Progenitor cell of endocrine pancreas (in vitro differentiated cells): ENCODE measurements at places on chromosomes 5 and 9. TPM values are rescaled to one million over a fixed set of nuclear protein-coding genes. Genes with fewer than 3 reads are reported as not detected.
A peak's percentile ranks its signal among the peaks of the same experiment; 100 is the strongest.

The SPINK1 gene
- total RNA-seq = 3,409 and 3,546 TPM in 2 replicates

The CTSV gene
- 10.1 and 10.5 TPM in 2 replicates for total RNA-seq

GRCh38 chr5:140502834-140503233, 44.6 kb upstream of the EIF4EBP3 start:
- no peak overlapping the region for H3K4me3 ChIP-seq
- DNase-seq = no peak
- H3K4me1 ChIP-seq = peaks cover 1% of the 10 kb centered on the region
- H3K27ac ChIP-seq = no peak overlapping the region
- H3K36me3 ChIP-seq = peaks cover 13% of the 10 kb centered on the region
- H3K27me3 ChIP-seq = no peaks in the 10 kb centered on the region

DNA sequence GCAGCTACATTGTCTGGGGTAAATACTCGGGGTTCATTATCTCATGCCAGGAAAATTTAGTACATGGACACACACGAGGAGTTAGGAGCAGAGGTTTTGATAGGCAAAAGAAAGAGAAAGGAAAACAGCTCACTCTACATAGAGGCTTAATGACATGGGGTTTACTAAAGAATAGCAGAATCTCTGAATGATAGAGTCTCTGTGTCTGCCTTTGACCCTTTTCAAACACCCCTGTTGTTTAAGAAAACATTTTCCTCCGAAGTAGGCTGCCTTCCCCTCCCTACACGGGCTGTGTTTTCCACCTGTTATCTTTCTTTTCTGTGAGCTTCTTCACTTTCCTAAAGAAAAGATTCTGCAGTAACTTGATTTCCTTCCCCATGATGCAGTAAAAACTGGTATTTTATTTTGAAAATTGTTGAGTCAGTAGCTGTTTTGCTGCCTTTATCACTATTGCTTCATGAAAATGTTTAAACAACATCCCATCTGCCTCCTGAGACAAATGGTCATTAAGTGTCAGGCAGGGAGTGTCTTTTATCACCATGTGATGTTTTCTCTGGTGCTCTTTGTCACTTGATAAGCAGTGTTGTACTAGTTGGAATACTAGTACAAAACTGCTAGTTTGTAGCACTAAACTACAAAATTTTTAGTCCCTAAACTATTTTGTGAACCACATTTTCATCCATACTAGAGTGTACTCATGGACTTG, 76.6 kb downstream of the PPIC start:
- peak overlapping the region; percentile 4 for H3K27ac ChIP-seq
- no peak overlapping the region for H3K4me3 ChIP-seq
- H3K4me1 ChIP-seq = peaks cover 10% of the 10 kb centered on the region
- peaks cover 12% of the 10 kb centered on the region for H3K36me3 ChIP-seq
- H3K27me3 ChIP-seq = no peaks in the 10 kb centered on the region

The LCN15 gene
- total RNA-seq = not detected in 2 replicates

The NR5A1 gene
- total RNA-seq = 0.36 and 0.49 TPM in 2 replicates

GRCh38 chr9:27549196-27549755, 19.7 kb upstream of the MOB3B start:
- H3K4me1 ChIP-seq = no peaks in the 10 kb centered on the region
- H3K27ac ChIP-seq = no peak overlapping the region
- DNase-seq = no peak
- H3K27me3 ChIP-seq = no peaks in the 10 kb centered on the region
- H3K4me3 ChIP-seq = no peak overlapping the region
- peaks cover 22% of the 10 kb centered on the region for H3K36me3 ChIP-seq

- peaks cover 22% of the 10 kb centered on the region for H3K36me3 ChIP-seq
- H3K4me3 ChIP-seq = no peak overlapping the region
- H3K27me3 ChIP-seq = no peaks in the 10 kb centered on the region
- H3K27ac ChIP-seq = no peak overlapping the region
- DNase-seq = no peak
- peaks cover 22% of the 10 kb centered on the region for H3K4me1 ChIP-seq
Observed at GRCh38 chr9:82991671-82992070, 71.3 kb downstream of the RASEF start.

- no peak overlapping the region for H3K4me3 ChIP-seq
- H3K27me3 ChIP-seq = no peaks in the 10 kb centered on the region
- H3K4me1 ChIP-seq = peaks cover 23% of the 10 kb centered on the region
- no peaks in the 10 kb centered on the region for H3K36me3 ChIP-seq
- no peak for DNase-seq
Observed at GRCh38 chr9:37325778-37326177, 96.7 kb upstream of the GRHPR start.

The CNTLN gene
- total RNA-seq = 7.8 and 8.9 TPM in 2 replicates

DNA sequence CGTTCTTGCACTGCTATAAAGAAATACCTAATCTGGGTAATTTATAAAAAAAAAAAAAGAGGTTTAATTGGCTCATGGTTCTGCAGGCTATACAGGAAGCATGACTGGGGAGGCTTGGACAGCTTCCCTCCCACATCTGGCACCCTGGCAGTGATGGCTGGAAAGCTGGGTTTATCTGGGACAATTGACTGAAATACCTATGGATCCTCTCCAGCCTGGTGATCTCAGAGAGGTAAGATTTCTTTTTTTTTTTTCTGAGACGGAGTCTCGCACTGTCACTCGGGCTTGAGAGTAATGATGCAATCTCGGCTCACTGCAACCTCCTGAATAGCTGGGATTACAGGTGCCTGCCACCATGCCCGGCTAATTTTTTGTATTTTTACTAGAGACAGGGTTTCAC, 22.7 kb upstream of the UGCG start:
- no peaks in the 10 kb centered on the region for H3K27me3 ChIP-seq
- no peak overlapping the region for H3K27ac ChIP-seq
- no peak for DNase-seq
- peaks cover 55% of the 10 kb centered on the region for H3K4me1 ChIP-seq
- peaks cover 3% of the 10 kb centered on the region for H3K36me3 ChIP-seq

DNA sequence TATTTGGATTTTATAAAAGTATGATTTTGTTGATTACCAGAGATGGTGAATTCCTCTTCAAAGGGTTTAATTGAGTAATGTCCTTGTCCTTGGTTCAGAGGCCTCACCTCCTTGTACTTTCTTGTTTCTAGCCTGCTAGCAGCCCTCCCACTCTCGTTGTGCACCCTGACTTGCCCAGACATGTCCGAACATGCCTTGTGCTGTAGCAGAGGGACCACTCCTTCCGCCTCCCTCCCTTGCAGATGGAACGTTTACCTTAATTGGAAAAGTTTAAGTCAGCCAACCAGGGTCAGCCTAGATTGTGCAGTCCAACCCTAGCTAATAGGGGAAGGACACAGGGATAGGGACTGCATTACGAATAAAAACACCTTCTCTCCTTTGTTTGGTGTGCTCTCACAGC, 406.9 kb upstream of the NMUR2 start:
- H3K36me3 ChIP-seq = no peaks in the 10 kb centered on the region
- H3K4me3 ChIP-seq = no peak overlapping the region
- no peaks in the 10 kb centered on the region for H3K27me3 ChIP-seq
- no peak for DNase-seq

- peaks cover 2% of the 10 kb centered on the region for H3K4me1 ChIP-seq
- H3K4me3 ChIP-seq = no peak overlapping the region
- no peak for DNase-seq
- no peaks in the 10 kb centered on the region for H3K27me3 ChIP-seq
- H3K36me3 ChIP-seq = no peaks in the 10 kb centered on the region
Observed at GRCh38 chr9:71820403-71820921, 52.1 kb upstream of the CEMIP2 start.

The NKD2 gene
- 23.9 and 28.3 TPM in 2 replicates for total RNA-seq

The MAST4 gene
- total RNA-seq = 45.3 and 50.8 TPM in 2 replicates

DNA sequence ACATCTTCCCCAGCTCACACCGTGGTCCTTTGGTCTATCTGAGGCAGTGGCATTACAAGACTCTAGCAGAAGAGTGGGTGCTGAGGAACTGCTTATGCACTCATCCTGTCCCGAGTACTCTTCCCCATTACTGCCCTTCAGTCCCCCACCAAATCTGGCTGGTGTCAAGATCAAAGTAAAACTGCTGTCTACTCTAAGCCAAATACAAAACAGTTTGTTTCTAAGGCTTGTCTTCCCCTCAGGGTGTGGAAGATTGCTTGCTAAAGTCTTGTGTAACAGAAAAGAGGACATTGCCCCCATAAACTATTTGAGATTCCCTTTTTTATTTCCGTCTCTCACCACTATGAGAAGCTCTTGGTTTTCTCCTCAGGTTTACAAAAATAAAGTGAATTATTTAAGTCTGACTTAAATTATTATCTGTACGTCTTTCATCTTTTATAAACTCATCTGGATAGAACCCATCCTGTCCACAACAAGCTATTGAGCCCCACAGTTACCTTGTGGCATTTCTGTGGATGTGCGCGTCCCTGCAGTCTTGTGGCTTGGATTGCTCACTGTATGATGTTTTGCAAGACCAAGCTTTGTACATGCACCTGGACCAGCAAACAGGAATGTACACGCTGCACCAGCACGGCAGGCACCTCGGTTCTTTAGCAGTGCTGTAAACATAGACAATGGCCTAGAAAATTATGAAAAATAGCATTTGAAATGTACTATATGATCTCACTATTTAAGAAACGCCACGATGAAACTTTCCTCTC, 61.0 kb downstream of the CYSTM1 start:
- no peaks in the 10 kb centered on the region for H3K27me3 ChIP-seq
- H3K36me3 ChIP-seq = peaks cover 1% of the 10 kb centered on the region
- DNase-seq = no peak

DNA sequence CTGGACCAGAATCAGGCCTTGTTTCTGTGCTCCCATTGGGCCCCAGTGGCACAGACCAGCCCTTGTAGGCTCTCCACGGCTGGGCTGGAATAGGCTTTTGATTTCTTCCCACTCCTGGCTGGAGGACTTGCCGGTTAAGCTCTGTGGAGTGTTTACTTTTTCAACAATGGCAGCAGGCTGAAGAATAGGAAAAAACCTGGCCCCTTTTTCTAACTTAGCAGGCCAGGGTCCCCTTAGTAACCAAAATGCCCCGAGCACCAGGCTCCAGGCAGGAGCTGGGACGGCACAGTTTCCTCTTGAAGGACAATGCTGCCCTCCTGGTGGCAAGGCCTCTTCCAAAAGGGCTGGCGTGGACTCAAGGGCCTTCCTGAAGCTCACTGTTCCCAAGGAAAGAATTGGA, 230.3 kb downstream of the CRB2 start:
- peaks cover 17% of the 10 kb centered on the region for H3K36me3 ChIP-seq
- no peak overlapping the region for H3K27ac ChIP-seq
- DNase-seq = no peak
- H3K4me3 ChIP-seq = no peak overlapping the region
- H3K4me1 ChIP-seq = no peaks in the 10 kb centered on the region
- H3K27me3 ChIP-seq = no peaks in the 10 kb centered on the region

- H3K27ac ChIP-seq = no peak overlapping the region
- no peak for DNase-seq
- no peaks in the 10 kb centered on the region for H3K4me1 ChIP-seq
Observed at GRCh38 chr5:149610589-149611255, 29.4 kb downstream of the ARHGEF37 start.

The IRX4 gene
- total RNA-seq = 0.17 TPM in 1 of 2 replicates, not detected in the other

The TLX3 gene
- total RNA-seq = not detected in 2 replicates

The COL15A1 gene
- not detected in 2 replicates for total RNA-seq

GRCh38 chr9:69036799-69037198, 1.2 kb downstream of the FXN start:
- H3K27ac ChIP-seq = peak overlapping the region; percentile 97
- no peaks in the 10 kb centered on the region for H3K27me3 ChIP-seq
- no peak for DNase-seq
- H3K4me1 ChIP-seq = peaks cover 4% of the 10 kb centered on the region

The SCGB3A2 gene
- not detected in 2 replicates for total RNA-seq

DNA sequence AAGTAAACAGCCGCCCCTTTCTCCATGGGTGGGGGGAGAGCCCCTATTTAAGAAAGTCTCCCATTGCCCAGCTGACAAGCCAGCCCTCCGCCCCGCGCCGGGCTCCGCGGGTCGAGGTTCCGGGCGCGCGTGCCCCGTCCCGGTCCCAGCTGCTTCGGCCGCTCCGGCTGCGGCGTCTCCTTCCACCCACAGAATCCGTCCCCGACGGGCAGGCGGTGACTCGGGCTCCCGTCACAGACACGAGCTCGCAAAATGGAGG, 223 bp downstream of the NR3C1 start:
- DNase-seq = no peak
- H3K4me3 ChIP-seq = peak overlapping the region; percentile 72
- H3K4me1 ChIP-seq = peaks cover 24% of the 10 kb centered on the region
- no peak overlapping the region for H3K27ac ChIP-seq

DNA sequence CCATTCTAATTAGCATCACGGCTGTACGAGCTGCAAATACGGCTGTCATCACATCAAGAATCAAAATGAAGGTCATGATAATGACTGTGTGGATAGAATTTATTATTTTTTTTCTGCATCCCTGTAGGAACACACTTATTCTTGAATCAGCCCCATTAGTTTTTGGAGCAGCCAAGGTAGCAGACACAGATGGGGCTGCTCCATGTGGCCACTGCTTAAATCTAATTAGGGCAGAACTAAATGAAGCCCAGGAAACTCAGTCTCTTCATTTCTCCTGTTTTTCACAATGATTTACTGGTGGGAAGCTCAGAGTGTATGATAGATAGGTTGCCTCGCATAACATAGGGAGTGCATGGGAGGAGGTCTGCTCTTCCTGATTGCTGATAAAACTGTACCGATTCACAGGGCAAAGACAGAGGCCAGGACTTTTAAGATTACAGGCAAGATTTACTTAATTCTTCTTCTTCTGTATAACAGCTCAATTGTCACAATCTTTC, 275.5 kb downstream of the GLIS3 start:
- no peaks in the 10 kb centered on the region for H3K36me3 ChIP-seq
- peaks cover 46% of the 10 kb centered on the region for H3K4me1 ChIP-seq
- no peak overlapping the region for H3K4me3 ChIP-seq
- H3K27ac ChIP-seq = no peak overlapping the region

DNA sequence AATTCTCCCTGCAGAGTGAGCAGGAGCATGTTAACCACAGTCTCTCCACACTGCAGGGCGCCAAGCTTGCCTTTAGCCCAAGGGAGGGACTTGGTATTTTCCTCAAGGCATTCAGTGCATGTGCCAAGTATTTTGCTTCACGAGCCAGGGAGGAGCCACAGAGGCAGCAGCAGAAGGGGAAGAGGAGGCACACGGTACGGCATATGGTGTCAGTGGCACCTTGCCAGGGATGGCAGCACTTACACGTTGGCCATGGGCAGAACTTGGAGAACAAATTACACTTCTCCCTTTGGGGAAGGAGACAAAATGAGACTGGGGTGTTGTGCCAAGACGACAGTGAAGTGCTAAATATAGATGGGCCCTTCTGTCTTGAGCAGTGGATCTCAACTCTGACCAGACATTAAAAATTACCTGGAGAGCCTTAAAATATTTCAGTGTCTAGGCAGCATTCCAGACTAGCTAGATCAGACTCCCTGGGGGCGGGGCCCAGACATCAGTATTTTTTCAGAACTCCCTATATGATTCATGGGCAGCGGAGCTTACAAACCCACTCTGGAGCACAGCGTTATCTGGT, 155.8 kb downstream of the DRD1 start:
- H3K4me1 ChIP-seq = peaks cover 15% of the 10 kb centered on the region
- H3K4me3 ChIP-seq = no peak overlapping the region
- no peaks in the 10 kb centered on the region for H3K27me3 ChIP-seq

GRCh38 chr9:123089790-123090189, 56.3 kb downstream of the GPR21 start:
- H3K27ac ChIP-seq = no peak overlapping the region
- peaks cover 35% of the 10 kb centered on the region for H3K36me3 ChIP-seq
- H3K4me1 ChIP-seq = peaks cover 21% of the 10 kb centered on the region

DNA sequence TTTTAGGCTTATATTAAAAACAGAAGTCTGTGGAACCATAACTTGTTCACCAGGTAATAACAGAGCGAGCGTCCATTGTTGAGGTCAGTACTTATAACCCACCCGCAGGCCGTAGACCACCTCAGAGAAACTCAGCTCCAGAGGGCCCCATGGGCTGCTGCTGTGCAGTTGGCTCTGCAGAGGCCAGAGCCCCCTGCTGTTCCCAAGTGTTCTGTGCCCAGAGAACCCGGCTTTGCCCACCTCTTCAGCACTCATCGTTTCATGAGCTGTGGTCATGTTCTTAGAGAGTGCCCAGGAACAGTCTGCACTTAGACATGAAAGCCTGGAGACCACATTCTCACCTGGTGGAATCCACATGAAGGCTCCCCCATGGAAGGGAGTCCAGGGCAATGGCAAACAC, 50.4 kb upstream of the SLC2A8 start:
- H3K4me1 ChIP-seq = no peaks in the 10 kb centered on the region
- H3K36me3 ChIP-seq = peaks cover 2% of the 10 kb centered on the region
- DNase-seq = no peak
